Heart left ventricle (tissue), 16 donors: ENCODE measurements at places on chromosomes 6 and 20. TPM values are rescaled to one million over a fixed set of nuclear protein-coding genes. Genes with fewer than 3 reads are reported as not detected.

The ECT2L gene
- 2.9 TPM for total RNA-seq

The SSTR4 gene
- total RNA-seq: not detected

The MUC22 gene
- 0.06 TPM for total RNA-seq

The CPXM1 gene
- 2.7 TPM for total RNA-seq

The OOEP gene
- total RNA-seq: not detected

The DYNLT2 gene
- 0.86 TPM for total RNA-seq

The MAS1 gene
- total RNA-seq: 0.08 TPM

The CCM2L gene
- 14.0 TPM for total RNA-seq

The ABHD16B gene
- not detected for total RNA-seq

The PSORS1C2 gene
- total RNA-seq: not detected

- no peak overlapping the region for H3K27ac ChIP-seq
- H3K36me3 ChIP-seq: no peaks in the 10 kb centered on the region
- no peak overlapping the region for H3K4me3 ChIP-seq
Measured at GRCh38 chr6:79138146-79138545, 60.1 kb upstream of the PHIP start.

- H3K27ac ChIP-seq: peak overlapping the region; percentile 31
- peaks cover 8% of the 10 kb centered on the region for H3K4me1 ChIP-seq
Measured at GRCh38 chr6:6588924-6589709, 597 bp downstream of the LY86 start.

DNA sequence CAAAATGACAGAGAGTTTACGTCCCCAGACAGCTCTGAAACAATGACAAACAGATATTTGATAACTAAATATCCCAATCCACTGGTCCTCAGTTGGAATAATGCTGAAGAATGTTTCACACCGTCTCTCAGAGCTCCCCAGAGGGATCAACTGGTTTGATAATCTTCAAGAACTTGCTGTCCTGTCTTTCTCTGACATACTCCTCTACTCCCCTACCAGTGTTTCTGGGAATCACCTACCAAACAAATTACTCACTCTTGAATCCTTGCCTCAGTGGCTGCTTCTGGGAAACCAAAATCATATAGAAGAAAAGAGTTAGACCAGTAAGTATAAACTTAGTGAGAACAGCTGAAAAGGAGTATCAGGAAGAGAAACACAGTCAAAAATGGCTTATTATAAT, 469.7 kb upstream of the JAG1 start:
- H3K27me3 ChIP-seq: no peaks in the 10 kb centered on the region
- H3K36me3 ChIP-seq: no peaks in the 10 kb centered on the region
- H3K4me3 ChIP-seq: no peak overlapping the region
- no peak overlapping the region for H3K27ac ChIP-seq
- no peak for DNase-seq

DNA sequence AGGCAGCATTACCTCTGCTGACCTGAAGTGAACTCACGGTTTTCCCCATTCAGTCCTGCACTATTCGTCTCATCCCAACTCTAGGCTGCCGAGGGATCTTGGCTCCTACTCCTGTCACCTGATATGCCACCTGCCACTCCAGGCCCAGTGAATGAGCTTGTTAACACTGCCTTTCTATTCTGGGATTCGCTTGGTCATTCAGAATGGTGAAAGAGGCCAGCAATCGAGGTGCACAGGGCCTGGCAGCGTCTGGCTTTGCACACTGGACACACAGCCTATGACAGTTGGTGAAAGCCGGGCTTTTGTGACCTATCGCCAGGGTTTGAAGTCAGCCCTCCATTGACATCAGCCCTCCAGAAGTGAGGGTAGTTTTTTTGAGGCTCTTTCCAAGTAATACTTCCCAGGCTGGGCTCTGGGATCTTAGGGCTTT, 59.3 kb upstream of the MYL9 start:
- H3K4me3 ChIP-seq: no peak overlapping the region
- H3K27me3 ChIP-seq: no peaks in the 10 kb centered on the region
- H3K27ac ChIP-seq: peak overlapping the region; percentile 78
- no peaks in the 10 kb centered on the region for H3K36me3 ChIP-seq
- peaks cover 99% of the 10 kb centered on the region for H3K4me1 ChIP-seq

DNA sequence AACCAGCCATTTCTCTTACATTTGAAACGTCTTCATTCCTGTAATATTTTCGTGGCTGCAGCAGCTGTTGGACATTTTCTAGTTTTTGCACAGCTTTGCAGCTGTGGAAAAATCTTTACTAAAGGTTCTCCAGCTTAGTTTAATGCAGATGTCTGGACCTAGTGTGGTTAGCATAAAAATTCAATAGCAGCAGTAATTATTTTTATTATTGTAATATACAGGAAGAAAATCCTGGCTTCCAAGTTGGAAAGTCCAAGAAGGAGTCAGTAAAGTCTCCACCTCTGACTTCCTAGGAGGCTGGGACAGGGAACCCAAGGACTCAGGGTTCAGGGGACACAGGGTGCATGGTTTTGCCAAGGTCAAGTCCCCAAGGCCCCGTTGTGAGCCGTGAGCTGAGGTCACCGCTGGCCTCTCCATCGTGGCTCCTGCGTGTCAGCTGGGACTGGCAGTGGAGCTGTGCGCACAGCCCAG, 230.6 kb downstream of the FNDC1 start:
- H3K27me3 ChIP-seq: peaks cover 15% of the 10 kb centered on the region
- H3K4me3 ChIP-seq: no peak overlapping the region
- DNase-seq: no peak
- no peaks in the 10 kb centered on the region for H3K36me3 ChIP-seq
- H3K4me1 ChIP-seq: no peaks in the 10 kb centered on the region

DNA sequence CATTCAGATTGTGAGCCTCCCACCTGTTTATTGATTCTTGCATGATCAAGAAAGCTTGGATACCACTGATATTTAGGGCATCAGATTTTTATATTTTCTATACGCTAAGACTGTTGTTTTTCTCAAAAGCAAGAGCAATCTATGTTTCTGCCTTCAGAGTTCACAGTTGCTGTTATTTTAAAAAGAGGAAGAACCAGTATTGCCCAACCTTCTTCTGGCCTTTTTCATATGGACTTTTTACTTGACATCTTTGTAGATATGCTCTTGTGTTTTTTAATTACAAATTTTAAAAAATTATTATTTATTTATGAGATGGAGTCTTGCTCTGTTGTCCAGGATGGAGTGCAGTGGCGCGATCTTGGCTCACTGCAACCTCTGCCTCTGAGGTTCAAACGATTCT, 28.9 kb downstream of the SLC17A5 start:
- DNase-seq: no peak
- H3K4me1 ChIP-seq: no peaks in the 10 kb centered on the region
- H3K4me3 ChIP-seq: no peak overlapping the region
- no peak overlapping the region for H3K27ac ChIP-seq

GRCh38 chr6:71066153-71066552, 109.3 kb upstream of the B3GAT2 start:
- H3K27me3 ChIP-seq: no peaks in the 10 kb centered on the region
- H3K36me3 ChIP-seq: no peaks in the 10 kb centered on the region
- H3K27ac ChIP-seq: no peak overlapping the region
- H3K4me1 ChIP-seq: peaks cover 3% of the 10 kb centered on the region
- H3K4me3 ChIP-seq: no peak overlapping the region
- no peak for DNase-seq

GRCh38 chr20:21395666-21396598, 1.4 kb downstream of the NKX2-4 start:
- H3K27ac ChIP-seq: no peak overlapping the region
- H3K4me3 ChIP-seq: no peak overlapping the region
- H3K27me3 ChIP-seq: peaks cover 100% of the 10 kb centered on the region
- H3K36me3 ChIP-seq: no peaks in the 10 kb centered on the region

- no peak overlapping the region for H3K27ac ChIP-seq
- H3K36me3 ChIP-seq: no peaks in the 10 kb centered on the region
- DNase-seq: no peak
- H3K27me3 ChIP-seq: no peaks in the 10 kb centered on the region
- H3K4me1 ChIP-seq: no peaks in the 10 kb centered on the region
- H3K4me3 ChIP-seq: no peak overlapping the region
Measured at GRCh38 chr20:22387452-22387851, 196.9 kb downstream of the FOXA2 start.

DNA sequence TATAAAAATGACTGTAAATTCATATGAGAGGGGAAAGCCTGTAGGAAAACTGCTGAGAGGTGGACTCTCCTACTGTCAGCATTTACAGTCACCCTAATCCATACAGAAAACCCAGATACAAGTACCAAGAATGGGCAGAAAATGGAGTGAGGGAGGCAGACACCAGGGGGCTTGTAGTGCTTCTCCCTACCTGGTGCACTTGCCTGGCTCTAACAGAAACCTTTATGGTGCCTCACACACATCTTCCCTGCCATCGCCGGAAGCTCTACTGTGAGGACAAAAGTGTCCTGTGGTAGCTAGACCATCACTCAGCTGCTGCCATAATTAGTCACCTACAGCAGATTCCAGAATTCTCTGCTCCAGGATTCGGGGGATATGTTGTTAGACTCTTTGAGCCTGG, 441.3 kb downstream of the TFAP2B start:
- no peak overlapping the region for H3K27ac ChIP-seq
- no peaks in the 10 kb centered on the region for H3K4me1 ChIP-seq
- no peaks in the 10 kb centered on the region for H3K27me3 ChIP-seq
- DNase-seq: no peak
- H3K36me3 ChIP-seq: no peaks in the 10 kb centered on the region

DNA sequence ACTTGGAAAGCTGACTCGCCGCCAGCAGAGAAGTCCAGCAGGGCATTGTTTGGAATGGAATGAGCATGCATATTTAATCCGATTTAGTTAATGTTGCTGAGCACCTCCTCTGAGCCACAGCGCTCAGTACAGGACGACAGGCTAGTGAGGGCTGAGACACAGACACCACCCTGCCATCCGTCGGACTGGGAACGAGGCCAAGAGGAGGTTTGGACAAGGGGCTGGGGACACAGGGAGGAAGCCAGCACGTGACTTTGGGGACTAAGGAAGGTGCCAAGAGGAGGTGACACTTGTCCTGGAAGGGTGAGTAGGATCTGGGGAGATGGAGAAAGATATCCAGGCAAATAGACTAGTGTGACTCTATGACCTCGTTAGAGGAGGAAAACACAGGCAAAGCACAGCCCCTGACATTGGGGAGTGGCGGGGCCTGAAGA, 152.5 kb upstream of the ECI2 start:
- no peak overlapping the region for H3K4me3 ChIP-seq
- no peaks in the 10 kb centered on the region for H3K36me3 ChIP-seq
- H3K27me3 ChIP-seq: no peaks in the 10 kb centered on the region
- H3K27ac ChIP-seq: no peak overlapping the region
- peak; percentile 27 for DNase-seq
- no peaks in the 10 kb centered on the region for H3K4me1 ChIP-seq

DNA sequence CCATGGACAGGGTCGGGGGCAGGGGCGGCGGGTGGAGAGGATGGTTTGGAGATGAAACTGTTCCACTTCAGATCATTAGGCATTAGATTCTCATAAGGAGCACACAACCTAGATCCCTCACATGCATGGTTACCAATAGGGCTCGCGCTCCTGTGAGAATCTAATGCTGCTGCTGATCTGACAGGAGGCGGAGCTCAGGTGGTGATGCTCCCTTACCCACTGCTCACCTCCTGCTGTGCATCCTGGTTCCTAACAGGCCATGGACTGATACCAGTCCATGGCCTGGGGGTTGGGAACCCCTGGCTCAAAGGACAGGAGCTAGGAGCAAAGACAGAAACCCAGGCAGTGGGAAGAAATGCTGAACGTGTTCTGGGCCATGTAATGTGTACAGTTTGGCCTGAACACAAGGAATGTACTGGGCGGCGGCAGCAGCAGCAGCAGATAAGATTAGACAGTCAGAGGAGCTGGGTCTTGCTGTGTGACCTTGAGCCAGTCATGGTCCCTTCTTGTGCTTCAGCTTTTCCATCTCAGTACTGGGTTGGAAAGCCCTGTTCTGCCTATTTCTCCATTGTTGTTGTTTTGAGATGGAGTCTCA, 4.7 kb upstream of the SPAG4 start:
- H3K36me3 ChIP-seq: no peaks in the 10 kb centered on the region
- DNase-seq: no peak
- no peak overlapping the region for H3K4me3 ChIP-seq
- H3K27ac ChIP-seq: no peak overlapping the region
- no peaks in the 10 kb centered on the region for H3K4me1 ChIP-seq
- no peaks in the 10 kb centered on the region for H3K27me3 ChIP-seq

- H3K4me3 ChIP-seq: no peak overlapping the region
- no peak overlapping the region for H3K27ac ChIP-seq
- peaks cover 3% of the 10 kb centered on the region for H3K4me1 ChIP-seq
- no peak for DNase-seq
- H3K36me3 ChIP-seq: no peaks in the 10 kb centered on the region
- no peaks in the 10 kb centered on the region for H3K27me3 ChIP-seq
Measured at GRCh38 chr20:5067877-5068645, 51.7 kb downstream of the PCNA start.

GRCh38 chr20:17520583-17520982, 10.6 kb downstream of the BFSP1 start:
- no peak overlapping the region for H3K27ac ChIP-seq
- H3K36me3 ChIP-seq: no peaks in the 10 kb centered on the region
- no peak for DNase-seq
- no peaks in the 10 kb centered on the region for H3K4me1 ChIP-seq
- H3K4me3 ChIP-seq: no peak overlapping the region

GRCh38 chr20:8854571-8854970, 214.3 kb upstream of the PLCB4 start:
- peak overlapping the region; percentile 12 for H3K4me3 ChIP-seq
- peak overlapping the region; percentile 71 for H3K27ac ChIP-seq
- DNase-seq: peak; percentile 78
- peaks cover 2% of the 10 kb centered on the region for H3K4me1 ChIP-seq
- no peaks in the 10 kb centered on the region for H3K27me3 ChIP-seq

DNA sequence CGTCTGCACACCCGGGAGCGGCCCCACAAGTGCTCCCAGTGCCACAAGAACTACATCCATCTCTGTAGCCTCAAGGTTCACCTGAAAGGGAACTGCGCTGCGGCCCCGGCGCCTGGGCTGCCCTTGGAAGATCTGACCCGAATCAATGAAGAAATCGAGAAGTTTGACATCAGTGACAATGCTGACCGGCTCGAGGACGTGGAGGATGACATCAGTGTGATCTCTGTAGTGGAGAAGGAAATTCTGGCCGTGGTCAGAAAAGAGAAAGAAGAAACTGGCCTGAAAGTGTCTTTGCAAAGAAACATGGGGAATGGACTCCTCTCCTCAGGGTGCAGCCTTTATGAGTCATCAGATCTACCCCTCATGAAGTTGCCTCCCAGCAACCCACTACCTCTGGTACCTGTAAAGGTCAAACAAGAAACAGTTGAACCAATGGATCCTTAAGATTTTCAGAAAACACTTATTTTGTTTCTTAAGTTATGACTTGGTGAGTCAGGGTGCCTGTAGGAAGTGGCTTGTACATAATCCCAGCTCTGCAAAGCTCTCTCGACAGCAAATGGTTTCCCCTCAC, 21.0 kb downstream of the PRDM1 start:
- H3K27ac ChIP-seq: no peak overlapping the region
- no peaks in the 10 kb centered on the region for H3K36me3 ChIP-seq
- no peak for DNase-seq
- no peak overlapping the region for H3K4me3 ChIP-seq
- H3K4me1 ChIP-seq: no peaks in the 10 kb centered on the region
- no peaks in the 10 kb centered on the region for H3K27me3 ChIP-seq

DNA sequence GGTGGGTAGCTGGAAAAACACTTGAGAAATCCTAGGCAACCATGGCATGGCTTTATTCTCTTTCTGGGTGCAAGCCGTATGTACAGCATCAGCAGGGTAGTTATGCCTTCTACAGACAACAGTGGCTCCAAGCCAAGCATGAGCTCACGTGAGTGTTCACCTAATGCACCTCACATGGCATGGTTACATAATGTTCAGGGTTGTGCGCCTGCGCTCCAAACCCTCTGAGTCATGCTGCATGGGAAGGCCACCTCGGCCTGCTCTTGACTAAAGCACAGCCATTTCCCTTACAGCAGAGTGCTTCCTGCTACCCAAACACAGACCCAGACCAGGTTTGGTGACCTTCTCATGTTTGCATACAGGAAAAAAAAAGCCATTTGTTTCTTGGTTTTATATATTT, 96.2 kb downstream of the VIP start:
- H3K36me3 ChIP-seq: no peaks in the 10 kb centered on the region
- no peaks in the 10 kb centered on the region for H3K27me3 ChIP-seq
- no peaks in the 10 kb centered on the region for H3K4me1 ChIP-seq
- no peak overlapping the region for H3K27ac ChIP-seq
- DNase-seq: no peak
